ENCODE measurements at places on chromosomes 4 and X.
A peak's percentile ranks its signal among the peaks of the same experiment; 100 is the strongest.

DNA sequence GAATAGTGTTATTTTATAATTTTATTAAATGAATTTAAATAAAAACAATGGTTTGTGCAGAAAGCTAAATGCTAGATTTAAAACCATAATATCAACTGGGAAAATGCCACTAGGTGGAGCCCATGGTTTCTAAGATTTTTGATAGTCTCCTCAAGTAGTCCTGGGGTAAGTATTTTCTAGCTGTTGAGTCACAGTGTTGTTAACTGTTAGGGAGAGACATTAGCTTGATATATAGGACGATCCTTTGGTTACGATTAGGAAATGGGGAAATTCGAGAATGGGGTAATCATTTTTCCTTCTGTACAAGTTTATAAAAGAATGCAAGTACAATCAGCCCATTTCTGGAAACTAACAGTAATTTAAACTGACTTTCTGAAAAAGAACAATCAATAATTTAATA, 378.4 kb downstream of the ANKRD50 start:
- peak; percentile 1 for DNase-seq

DNA sequence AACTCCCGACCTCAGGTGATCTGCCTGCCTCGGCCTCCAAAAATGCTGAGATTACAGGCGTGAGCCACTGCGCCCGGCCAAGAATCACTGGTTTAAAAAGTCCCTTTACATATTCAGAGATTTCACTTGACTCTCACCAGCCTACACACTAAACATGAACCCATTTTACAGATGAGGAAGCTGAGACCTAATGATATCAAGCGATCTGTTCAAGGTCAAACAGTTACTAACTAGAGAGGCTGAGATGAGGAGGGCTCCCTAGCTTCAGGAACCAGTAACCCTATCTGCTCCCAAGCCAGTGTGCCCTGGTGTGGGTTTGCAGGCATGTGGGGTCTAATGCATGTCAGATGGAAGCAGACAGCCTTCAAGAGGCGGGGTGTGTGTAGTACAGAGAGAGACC, 59.6 kb upstream of the AFAP1 start:
- DNase-seq, result no peak

DNA sequence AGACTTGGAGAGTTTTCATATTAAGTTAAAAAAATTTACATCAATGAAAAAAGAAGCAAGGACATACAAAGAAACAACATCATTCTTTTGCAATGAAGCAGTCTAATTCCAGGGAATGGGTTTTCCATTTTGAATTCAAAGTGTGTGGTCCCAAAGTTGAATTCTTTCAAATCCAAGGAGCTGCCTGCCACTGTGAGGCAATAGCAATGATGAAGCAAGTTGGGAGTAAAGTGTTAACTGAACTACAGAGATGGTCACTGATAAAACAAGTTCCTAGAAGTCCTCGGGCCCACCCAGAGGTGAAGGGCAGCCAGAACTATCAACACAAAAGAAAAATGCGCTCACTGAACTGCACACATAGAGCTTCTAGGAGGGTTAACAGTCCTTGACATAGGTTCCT, 115.9 kb downstream of the RAB28 start:
- no peak for DNase-seq

DNA sequence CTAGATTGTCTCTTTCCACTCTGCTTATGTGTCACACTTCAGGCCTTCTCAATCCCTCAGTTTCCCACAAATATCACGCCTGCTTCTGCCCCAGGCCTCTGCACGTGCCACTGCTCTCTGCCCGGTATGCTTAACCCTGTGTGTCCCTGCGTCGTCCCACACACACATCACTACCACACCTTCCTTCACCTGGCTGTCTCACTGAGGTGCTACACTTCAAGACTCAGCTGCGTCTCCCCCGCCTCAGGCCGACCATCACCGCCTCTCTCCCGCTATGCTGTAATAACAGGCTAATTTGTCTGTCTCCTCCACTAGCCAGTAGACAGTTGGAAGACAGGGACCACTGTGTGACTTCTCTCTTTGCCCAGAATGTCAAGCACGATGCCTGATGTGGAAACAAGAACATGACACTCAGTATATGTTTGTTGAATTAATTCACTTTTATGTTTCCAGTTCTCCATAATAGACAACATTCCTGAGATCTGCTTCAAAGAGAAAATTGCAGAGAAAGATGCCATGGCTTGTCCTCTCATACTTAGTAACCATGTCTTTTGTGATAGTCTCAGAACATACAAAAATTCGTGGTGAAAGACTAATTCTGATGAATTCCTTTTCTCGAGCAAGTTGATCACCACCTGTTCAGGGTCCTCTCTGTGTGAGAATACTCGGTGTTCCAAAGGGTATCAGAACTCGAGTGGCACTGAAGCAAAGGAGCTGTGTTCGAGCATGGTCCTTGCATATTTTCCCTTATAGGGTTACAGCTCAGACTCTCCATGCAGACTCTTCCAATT, 54.2 kb downstream of the AFAP1 start:
- no peak for DNase-seq

DNA sequence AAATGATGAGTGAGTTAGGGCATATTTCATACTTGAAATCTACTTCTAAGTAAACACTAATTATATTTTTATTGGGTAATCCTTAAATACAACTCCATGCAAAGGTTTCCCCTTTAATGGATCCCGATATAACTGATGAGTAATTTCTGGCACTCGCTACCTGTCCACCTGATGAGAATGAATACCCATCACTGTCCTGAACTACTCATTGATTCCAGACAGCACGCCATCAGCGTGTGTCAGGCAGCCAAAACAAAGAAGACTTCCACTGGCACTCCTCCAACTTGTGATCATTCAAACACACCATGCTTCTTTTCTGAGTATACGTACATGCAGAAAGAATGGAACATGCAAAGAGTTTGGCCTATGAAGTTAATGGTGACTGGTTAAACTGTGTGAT, 69.4 kb downstream of the HCCS start:
- DNase-seq, result no peak

DNA sequence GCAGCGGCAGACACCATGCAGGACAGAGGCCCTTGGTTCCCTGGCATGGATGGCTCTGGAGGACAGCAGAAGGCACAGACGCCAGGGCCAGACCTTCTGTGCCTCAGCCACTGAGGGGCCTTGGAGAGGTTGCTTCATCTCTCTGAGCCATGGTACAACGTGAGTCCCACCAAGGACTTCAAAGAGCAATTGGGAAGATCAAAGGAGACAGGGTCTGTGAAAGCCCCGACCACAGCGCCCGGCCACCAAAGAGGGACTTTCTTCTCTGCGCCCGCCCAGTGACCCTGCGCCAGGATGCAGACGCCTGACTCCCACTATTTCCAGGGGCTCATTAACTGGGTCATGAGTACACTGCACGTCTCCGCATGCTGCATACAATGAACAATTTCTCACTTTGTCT, 174.0 kb downstream of the AFAP1 start:
- DNase-seq, result no peak

DNA sequence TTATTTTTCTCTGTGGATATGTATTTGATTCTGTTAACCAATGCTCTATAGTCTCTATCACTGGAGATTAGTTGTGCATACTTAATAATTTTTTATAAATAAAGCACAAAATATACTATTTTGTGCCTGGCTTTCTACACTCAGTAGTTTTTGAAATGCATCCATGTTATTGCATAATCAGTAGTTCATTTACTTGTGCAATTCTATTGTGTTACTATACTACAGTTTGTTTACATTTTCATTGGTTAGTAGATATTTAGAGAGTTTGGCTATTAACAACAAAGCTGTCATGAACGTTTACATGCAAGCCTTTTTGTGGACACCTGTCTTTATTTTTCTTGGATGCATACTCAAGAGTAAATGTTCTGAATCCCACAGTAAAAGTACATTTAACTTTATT, 265.0 kb upstream of the FAT4 start:
- no peak for DNase-seq

DNA sequence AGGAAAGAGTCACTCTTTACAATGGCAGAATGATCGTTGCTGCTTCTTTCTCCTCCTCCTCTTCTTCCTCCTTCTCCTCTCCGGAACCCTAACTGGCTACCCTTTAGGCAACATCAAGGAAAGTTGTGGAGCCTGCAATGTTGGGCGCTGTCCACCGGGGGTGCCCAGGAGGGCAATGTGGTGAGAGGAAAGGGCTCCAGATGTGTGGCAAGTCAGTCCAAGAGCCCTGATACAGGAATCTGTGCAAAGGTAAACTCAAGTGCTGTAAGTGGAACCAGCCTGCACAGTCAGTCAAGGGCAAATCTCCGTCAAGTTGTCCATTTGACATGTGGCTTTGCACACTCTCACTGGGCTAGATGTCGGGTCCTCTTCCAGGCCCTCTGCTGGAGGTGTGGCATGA, 2.8 kb downstream of the RTL5 start:
- no peak for DNase-seq

DNA sequence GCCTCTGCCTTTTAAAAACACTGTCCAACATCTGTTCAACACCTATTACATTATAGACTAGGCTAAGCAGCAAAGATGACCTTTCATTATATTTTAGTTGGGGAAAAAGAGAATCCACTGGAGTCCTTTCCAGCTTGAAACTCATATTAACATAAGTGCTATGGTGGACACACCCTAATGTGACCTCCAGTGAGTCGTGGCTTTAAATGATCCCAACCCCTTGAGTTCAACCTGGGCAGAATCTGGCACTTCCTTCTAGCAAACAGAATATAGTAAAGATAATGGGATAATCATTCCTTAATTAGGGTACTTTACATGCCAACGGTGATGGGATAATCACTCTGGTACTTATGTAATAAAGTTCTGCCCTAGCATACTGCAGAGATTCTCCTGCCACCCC, 162.6 kb downstream of the MAB21L2 start:
- DNase-seq, result no peak

DNA sequence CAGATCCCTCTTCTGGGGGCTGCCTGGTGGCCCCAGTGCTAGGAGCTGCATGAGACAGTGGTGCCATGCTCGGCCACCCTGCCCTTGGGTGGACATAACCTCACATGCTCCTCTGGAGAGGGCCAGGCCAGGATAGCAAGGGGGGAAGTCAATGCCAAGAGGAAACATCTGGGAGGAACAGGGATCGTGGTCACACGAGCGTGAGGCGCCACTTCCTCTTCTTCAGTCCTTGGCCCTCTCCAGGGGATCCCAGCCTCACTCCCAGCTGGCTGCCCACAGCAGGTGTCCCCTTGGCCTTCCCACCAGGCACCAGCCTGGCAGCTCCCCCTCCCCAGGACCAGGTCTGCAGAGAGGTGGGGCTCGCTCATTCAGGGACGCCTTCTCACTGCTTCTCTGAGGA, 28.6 kb downstream of the TBC1D14 start:
- no peak for DNase-seq

DNA sequence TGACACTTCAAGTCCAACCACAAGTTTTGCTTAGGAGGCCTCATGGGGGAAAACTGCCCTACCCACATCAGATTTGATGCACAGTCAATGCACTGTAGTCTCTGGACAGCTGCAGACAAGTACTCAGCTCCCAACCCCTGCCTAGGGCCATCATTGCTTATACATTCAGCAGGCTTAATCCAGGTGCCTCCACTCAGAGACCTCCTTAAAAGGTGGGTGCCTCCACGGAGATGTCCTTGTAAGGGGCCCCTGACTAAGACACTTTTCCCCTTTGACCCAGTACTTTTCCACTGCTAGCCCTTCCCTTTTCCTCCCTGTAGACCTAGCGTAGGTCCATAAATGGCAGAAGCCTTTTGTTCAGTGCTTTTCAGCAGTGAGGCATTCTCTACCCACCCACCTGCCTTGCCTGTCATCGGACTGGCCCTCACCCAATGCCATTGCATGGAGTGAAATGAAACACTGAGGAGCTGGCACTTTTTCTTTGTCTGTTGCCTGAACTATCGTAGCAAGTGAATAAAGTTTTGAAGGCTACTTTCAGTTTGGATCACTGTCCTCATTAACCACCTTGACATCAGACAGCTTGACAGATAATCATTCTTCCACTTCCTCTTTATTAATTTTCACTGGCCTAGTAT, 23.8 kb upstream of the PLK4 start:
- DNase-seq, result no peak

DNA sequence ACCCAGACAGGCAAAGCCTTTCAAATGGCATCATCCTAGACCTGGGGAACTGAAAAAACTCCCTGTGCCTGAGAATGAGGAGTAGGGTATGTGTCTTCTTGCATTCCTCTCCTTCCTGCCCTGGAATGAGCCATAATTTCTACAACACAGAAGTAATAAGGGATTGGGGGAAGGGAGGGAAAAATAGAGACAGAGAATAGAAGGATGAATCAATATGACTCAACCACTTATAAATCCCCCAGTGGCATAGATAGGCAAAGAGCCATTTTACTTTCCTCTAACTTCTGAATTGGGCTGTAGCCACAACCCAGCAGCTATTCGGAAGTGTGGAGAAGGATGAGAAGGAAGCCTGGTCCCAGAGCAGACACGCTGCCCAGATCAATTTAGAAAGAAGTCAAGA, 99.9 kb downstream of the NHS start:
- DNase-seq, result no peak

DNA sequence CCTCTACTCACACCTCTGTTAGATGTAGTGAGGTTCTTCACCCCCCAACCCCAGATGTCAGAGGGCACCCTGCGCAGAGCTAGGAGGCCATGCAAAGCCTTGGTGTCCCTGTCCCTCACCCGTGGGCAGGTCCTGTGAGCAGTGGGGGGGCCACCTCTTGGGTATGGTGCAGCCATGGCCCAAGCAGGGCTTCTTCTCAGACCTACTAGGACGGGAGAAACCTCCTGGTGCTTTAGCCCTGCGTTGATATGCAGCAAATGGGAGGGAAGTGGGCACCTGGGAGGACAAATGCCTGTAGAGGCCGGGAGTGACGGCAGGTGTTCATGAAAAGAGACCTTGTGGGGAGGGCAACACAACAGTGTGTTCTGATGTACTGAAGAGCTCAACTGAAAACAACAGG, 38.5 kb upstream of the MSANTD1 start:
- no peak for DNase-seq

GRCh38 chr4:114547340-114548134, 51.1 kb upstream of the UGT8 start:
- DNase-seq, result no peak

GRCh38 chrX:115583496-115584004, 22.6 kb downstream of the PLS3 start:
- no peak for DNase-seq

- no peak for DNase-seq
Observed at GRCh38 chrX:40151211-40152172, 53.7 kb upstream of the BCOR start.

- DNase-seq, result no peak
Observed at GRCh38 chr4:25884031-25884782, 21.4 kb upstream of the SEL1L3 start.

DNA sequence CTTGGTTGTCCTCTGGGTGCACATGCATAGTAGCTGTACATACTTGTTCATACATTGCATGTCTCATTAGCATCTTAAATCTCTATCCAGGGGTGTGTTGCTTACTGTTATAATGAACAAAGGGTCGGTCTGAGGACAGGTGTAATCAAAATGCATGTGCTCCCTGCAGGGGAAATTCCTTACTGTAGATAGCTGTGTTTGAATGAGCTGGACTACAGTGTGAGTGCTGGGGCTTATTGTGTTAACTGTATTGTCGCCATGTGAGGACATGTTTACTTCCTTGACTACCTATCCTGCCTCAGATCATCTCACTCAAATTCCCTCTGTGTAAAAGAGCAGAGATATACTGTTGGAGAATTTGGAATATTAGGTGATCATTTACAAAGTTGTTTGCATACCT, 98.7 kb downstream of the KLHL34 start:
- DNase-seq, result no peak

- DNase-seq, result no peak
Observed at GRCh38 chr4:153519687-153520086, 53.5 kb downstream of the TMEM131L start.

Data from cerebellum (tissue), 4 donors.